ENCODE measurements at places on chromosomes 5 and 9. TPM values are rescaled to one million over a fixed set of nuclear protein-coding genes. Genes with fewer than 3 reads are reported as not detected.

GRCh38 chr5:95733107-95733665 is 2.0 kb downstream of the RHOBTB3 start:
- no peak overlapping the region for H3K4me3 ChIP-seq
- H3K27ac ChIP-seq, result no peak overlapping the region
- H3K36me3 ChIP-seq, result peaks cover 2% of the 10 kb centered on the region
- peaks cover 21% of the 10 kb centered on the region for H3K4me1 ChIP-seq
- no peak for DNase-seq

GRCh38 chr9:93099551-93100275 is 3.7 kb downstream of the CARD19 start:
- peaks cover 32% of the 10 kb centered on the region for H3K36me3 ChIP-seq
- peak overlapping the region; percentile 83 for H3K27ac ChIP-seq
- peak overlapping the region; percentile 93 for H3K4me3 ChIP-seq
- no peaks in the 10 kb centered on the region for H3K27me3 ChIP-seq

- H3K4me1 ChIP-seq, result no peaks in the 10 kb centered on the region
- no peaks in the 10 kb centered on the region for H3K27me3 ChIP-seq
- no peak overlapping the region for H3K4me3 ChIP-seq
- H3K27ac ChIP-seq, result no peak overlapping the region
- no peak for DNase-seq
- H3K36me3 ChIP-seq, result no peaks in the 10 kb centered on the region
These were observed 21.9 kb upstream of the PLIN2 start for GRCh38 chr9:19149230-19149629.

DNA sequence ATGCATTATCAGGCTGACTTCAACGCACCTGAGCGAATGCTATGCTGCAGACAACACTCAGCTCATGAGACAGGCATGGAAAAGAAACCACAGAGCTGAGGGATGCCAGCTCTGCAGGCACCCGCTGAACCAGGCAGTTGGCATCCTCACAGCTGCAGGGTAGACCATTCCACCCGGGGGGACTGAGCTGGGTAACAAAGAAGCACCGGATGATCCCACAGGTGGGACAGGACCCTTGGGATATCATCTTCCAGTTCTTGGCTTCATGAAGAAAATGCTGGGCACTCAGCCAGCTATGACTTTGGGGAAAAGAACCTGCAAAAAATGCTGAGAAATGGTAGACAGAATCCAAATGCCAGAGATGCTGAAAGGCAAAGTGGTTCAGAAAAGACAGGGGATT is 9.6 kb downstream of the EPB41L4B start:
- no peak overlapping the region for H3K27ac ChIP-seq
- H3K4me3 ChIP-seq, result no peak overlapping the region
- no peak for DNase-seq
- peaks cover 3% of the 10 kb centered on the region for H3K4me1 ChIP-seq

GRCh38 chr5:163943546-163943945 is 438.1 kb downstream of the MAT2B start:
- H3K4me1 ChIP-seq, result peaks cover 1% of the 10 kb centered on the region
- DNase-seq, result no peak
- H3K27ac ChIP-seq, result no peak overlapping the region
- no peaks in the 10 kb centered on the region for H3K27me3 ChIP-seq
- no peak overlapping the region for H3K4me3 ChIP-seq
- no peaks in the 10 kb centered on the region for H3K36me3 ChIP-seq

GRCh38 chr5:81755320-81755719 is 4.4 kb upstream of the SSBP2 start:
- peaks cover 5% of the 10 kb centered on the region for H3K27me3 ChIP-seq
- peaks cover 5% of the 10 kb centered on the region for H3K36me3 ChIP-seq
- peaks cover 11% of the 10 kb centered on the region for H3K4me1 ChIP-seq

- DNase-seq, result no peak
- H3K4me1 ChIP-seq, result no peaks in the 10 kb centered on the region
- no peak overlapping the region for H3K4me3 ChIP-seq
- no peak overlapping the region for H3K27ac ChIP-seq
- H3K36me3 ChIP-seq, result no peaks in the 10 kb centered on the region
These were observed 57.9 kb upstream of the GRIA1 start for GRCh38 chr5:153432583-153432982.

DNA sequence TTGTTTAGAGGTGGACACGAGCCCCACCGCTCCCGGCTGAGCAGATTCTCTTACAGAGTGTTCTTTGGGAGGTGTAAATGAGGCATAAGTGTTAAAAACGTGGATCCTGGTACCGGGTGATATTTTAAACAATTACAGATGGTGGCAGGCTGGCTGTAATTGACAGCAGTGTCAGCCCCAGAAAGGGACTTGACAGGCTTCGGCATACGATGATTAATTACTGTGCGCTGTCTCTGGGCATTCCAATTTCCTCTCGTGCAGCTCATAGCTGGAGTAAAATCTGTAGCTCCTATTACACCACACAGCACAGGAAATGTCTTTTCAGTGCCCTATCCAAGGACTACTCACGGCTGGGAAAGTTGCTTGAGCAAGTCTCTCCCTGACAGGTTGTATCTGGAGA is 305.4 kb upstream of the IRX2 start:
- no peak overlapping the region for H3K4me3 ChIP-seq
- H3K4me1 ChIP-seq, result no peaks in the 10 kb centered on the region
- no peaks in the 10 kb centered on the region for H3K27me3 ChIP-seq
- H3K27ac ChIP-seq, result no peak overlapping the region

- no peak for DNase-seq
- H3K27me3 ChIP-seq, result peaks cover 5% of the 10 kb centered on the region
- H3K4me3 ChIP-seq, result no peak overlapping the region
- no peak overlapping the region for H3K27ac ChIP-seq
These were observed 202.5 kb downstream of the EFNA5 start for GRCh38 chr5:107468276-107468675.

GRCh38 chr5:154419236-154419635 is 26.6 kb upstream of the SAP30L start:
- peaks cover 19% of the 10 kb centered on the region for H3K36me3 ChIP-seq
- DNase-seq, result no peak
- no peaks in the 10 kb centered on the region for H3K27me3 ChIP-seq
- no peak overlapping the region for H3K27ac ChIP-seq
- H3K4me3 ChIP-seq, result no peak overlapping the region

DNA sequence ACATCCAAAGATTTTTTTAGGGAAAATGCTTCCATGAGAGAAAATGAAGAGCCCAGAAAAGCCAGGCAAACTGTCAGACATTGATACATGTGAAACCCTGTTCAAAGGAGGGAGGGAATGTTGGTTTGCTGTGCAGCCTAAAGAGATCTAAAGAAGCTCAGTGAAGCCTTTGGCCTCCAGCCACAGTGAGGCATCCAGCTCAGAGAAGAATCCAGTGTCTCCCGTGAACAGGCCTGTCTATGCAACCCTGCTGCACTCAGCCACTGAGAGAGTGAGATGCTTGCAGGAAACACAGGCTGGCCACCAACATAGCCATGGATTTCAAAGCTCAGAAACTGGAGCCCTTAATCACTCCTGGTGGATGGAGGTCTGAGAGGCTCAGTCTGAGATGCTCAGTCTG is 171.4 kb upstream of the PLCXD3 start:
- DNase-seq, result no peak
- no peak overlapping the region for H3K4me3 ChIP-seq
- H3K27me3 ChIP-seq, result peaks cover 12% of the 10 kb centered on the region

DNA sequence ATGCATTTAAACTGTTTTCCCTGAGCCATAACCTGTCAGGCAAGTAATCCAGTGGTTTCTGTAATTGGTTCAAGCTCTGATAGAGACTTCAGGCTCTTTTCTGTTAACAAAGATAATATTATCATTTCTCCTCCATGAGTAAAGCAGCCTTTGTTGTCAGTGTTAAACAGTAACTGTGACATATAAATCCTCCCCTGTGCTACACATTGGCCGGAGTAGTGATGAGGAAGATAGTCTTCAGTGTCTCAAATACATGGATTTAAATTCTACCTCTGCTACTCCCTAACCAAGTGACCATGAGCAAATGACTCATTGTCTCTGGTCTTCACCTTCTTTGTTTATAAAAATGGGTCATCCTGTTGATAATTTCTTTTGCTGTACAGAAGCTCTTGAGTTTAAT is 615.5 kb upstream of the CHD1 start:
- no peak for DNase-seq
- H3K4me3 ChIP-seq, result no peak overlapping the region
- H3K27ac ChIP-seq, result no peak overlapping the region
- no peaks in the 10 kb centered on the region for H3K36me3 ChIP-seq

CCDC171 gene
- total RNA-seq, result 1.7 TPM

PTGER4 gene
- total RNA-seq, result 53.8 TPM

PCDHGA12 gene
- total RNA-seq, result not detected

IL13 gene
- 0.37 TPM for total RNA-seq

BSPRY gene
- total RNA-seq, result 10.6 TPM

ANKRD34B gene
- not detected for total RNA-seq

FAM221B gene
- total RNA-seq, result not detected

IL5 gene
- not detected for total RNA-seq
